ENCODE measurements at places on chromosomes 5 and 9. TPM values are rescaled to one million over a fixed set of nuclear protein-coding genes. Genes with fewer than 3 reads are reported as not detected.

DNA sequence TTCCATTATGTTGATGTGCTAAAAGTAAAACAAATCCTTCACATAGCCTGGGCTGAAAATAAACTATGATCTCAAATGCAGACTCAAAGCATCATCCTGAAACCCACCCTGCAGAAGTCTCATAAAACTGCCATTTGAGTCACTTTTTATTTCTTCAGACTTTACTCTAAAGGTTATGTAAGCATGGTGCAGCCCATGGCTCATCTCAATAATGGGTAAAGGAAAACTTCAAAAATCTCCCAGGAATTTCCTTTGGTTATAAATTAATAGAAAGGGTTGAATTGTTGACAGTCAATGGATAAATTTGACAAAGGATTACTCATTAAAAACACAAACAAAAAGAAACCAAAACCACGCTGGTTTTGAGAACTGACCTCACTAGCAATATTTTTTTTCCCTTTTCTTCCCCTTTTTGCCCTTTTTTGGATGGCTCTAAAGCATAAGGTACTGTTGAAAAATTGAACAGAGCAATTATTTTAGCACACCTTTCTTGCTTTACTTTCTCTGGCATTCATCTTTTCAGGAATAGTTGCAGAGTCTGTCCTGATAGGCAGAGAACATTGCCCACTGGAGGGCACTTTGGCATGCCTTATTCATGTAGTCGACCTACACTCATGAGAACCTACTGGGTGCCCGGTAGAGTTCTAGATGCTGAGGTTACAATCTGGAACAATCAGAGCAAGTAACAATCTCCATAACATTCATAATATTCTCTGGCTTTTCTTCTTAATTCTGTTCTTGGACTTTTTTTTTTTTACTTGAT, 191.4 kb downstream of the TMEM167A start:
- DNase-seq: no peak

The LVRN gene
- 0.65 TPM for total RNA-seq

- no peak for DNase-seq
Measured at GRCh38 chr5:139768807-139769465, 26.7 kb upstream of the PSD2 start.

DNA sequence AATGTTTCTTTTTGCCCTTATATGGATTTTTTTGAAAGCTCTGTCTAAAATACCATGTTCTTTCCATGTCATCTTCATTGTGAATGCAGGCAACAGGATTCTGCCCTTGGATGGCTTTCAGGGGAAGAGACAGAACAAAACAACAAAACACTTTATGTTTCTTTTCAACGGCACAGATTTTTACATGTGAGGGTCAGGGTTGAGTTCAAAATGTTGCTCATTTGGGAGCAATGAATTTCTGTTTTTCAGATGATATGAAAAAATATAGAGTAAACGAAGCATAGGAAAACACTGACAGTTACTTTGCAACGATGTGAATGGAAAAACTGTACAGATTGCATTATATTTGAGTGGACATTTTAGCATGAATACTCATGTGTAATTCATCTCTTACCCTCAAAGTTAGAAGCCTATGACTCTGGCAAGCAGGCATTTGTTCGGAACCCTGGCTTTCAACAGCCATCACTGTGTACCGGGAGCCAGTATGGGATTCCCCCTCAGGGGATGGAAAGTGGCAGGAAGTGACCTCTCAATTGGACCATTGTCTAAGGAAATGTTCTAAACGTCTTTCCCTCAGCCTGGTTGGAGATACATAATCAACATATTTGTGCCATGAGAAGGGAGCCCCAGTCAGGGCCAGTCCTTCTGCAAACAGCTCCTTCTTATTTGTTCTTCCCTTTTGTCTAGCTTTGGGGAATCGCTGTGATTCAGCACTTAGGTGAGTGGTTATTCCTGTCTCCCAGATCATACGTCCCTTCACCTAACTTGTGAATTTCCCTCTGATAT, 153.9 kb upstream of the MEF2C start:
- DNase-seq: no peak

- DNase-seq: no peak
Measured at GRCh38 chr5:65696892-65697291, 25.0 kb downstream of the SGTB start.

GRCh38 chr5:22033066-22033465, 820.1 kb downstream of the CDH12 start:
- DNase-seq: no peak

- DNase-seq: no peak
Measured at GRCh38 chr9:15642369-15642962, 89.6 kb downstream of the CCDC171 start.

The ECSCR gene
- 49.8 TPM for total RNA-seq

GRCh38 chr9:135415586-135415985, 64.0 kb upstream of the PPP1R26 start:
- DNase-seq: no peak

Data from left cardiac atrium (tissue), 4 donors.